ENCODE measurements at places on chromosomes 3 and 15.

GRCh38 chr3:134057006-134057653 lies 27.4 kb upstream of the SLCO2A1 start:
- DNase-seq = no peak

DNA sequence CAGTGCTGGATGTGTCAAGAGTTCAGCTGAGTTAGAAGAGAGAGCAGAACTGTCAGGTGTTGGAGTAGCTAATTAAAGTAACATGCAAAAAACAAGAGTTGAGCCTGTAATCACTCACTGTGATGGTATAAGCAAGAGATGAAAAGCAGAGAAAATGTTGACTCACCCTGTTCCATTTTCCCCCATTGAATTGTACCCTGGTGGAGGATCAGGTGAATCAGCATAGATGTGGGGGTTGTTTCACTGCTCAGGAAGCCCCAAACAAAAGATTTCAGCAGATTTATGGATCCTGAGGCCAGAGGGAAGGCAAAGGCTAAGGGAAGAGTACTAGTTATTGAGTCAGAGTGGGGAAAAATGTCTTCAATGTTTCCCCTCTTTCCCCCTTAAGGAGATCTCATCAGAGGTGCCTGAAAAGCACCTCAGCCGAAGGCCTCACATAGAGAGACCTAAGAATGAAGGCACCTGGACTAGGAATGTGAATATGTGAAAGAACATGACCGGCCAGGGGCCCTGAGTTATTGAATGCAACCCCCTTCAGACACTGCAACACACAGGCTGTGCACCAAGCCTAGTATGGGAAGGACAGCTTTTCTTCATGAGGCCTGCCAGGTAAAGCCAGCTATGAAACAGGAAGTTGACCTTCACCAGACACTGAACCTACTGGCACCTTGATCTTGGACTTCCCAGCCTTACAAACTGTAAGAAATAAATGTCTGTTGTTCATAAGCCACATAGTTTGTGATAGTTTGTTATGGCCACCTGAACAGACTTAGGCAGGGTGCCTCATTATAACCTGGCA lies 90.1 kb downstream of the TMCO5A start:
- no peak for DNase-seq

GRCh38 chr3:105788593-105788992 lies 80.2 kb downstream of the CBLB start:
- DNase-seq = no peak

- no peak for DNase-seq
These were observed 77.1 kb downstream of the SPSB4 start for GRCh38 chr3:141128126-141128777.

DNA sequence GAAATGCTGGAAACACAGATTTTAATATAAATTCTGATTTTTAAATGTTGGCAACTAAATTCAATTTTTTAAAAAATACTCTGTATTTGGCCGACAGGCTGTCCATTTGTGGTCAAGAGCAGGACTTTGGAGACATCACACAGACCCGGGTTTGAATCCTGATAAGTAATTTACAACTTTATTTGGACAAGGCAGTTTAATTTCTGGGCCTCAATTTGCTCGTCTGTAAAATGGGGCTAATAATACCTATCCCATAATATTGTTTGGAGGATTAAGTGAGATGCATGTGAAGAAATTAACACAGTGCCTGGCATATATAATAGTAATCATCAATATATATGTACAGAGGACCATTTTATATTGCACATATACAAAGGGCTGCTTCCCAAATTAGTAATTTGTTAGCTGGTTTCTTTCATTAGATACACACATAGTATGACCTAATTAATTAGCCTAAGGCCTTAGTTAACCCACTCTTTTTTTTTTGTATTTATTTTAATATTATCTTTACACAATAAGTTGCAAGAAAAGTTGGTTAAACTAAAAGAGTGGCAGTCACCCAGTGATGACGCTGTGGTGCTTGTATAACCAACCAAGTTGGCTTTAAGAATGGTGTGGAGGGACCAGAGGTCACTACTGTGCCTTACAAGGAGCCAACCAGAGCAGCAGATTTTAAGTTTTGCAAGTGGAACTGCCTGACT lies 665 bp downstream of the PIGB start:
- no peak for DNase-seq

- DNase-seq = no peak
These were observed 53.0 kb downstream of the CMTM6 start for GRCh38 chr3:32449691-32450090.

- DNase-seq = no peak
These were observed 230.0 kb downstream of the KBTBD8 start for GRCh38 chr3:67228136-67228535.

DNA sequence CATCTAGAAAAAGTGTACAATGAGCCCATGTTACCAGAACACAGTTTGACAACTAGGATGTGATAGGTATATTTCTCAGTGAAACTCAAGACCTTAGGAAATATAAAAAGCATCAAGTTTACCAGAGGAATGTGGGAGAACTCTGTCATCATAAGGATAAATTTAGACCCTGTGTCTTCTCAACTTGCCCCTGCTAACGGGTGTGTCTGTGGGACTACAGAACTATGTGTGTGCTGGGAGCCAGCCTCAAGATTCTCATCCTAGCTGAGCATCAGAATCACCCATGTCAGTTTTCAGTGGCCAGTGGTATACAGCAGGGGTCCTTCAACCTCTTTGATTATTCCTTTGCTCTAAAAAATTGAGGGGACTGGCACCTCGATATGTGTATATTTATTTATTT lies 393.3 kb downstream of the PLCL2 start:
- DNase-seq = no peak

GRCh38 chr15:70459312-70459711 lies 304.0 kb downstream of the UACA start:
- no peak for DNase-seq

- no peak for DNase-seq
These were observed 55.8 kb downstream of the ADCY5 start for GRCh38 chr3:123392871-123393620.

GRCh38 chr15:34755419-34755773 lies 598 bp upstream of the GJD2 start:
- DNase-seq = no peak

- no peak for DNase-seq
These were observed 188.4 kb downstream of the TBC1D5 start for GRCh38 chr3:17554078-17554477.

- DNase-seq = no peak
These were observed 149.8 kb downstream of the SQOR start for GRCh38 chr15:45784656-45785055.

- no peak for DNase-seq
These were observed 139.5 kb upstream of the HACD2 start for GRCh38 chr3:123724306-123724705.

- no peak for DNase-seq
These were observed 46.9 kb downstream of the ADCY5 start for GRCh38 chr3:123401836-123402530.

DNA sequence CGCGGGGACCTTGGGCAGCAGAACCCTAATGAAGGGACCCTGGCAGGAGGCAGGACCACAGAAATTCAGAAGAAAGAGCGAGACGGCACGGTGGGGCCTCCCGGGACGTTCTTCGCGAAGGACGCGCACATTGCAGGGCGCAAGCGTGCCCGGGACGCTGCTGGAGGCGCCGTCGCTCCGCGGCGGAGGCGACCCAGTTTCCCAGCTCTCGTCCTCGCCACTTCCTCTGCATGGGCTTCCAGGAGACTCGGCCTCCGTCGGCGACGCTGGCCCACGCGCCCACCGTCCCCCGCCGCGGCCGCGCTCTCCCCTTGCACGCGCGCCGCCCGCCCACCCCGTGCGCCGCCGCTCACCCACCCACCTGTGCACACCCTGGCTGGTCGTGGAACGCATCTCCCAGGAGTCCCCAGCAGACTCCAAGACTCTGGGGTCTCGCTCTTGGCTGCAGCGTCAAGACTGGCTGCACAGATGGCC lies 31.8 kb upstream of the SMAD3 start:
- DNase-seq = no peak

DNA sequence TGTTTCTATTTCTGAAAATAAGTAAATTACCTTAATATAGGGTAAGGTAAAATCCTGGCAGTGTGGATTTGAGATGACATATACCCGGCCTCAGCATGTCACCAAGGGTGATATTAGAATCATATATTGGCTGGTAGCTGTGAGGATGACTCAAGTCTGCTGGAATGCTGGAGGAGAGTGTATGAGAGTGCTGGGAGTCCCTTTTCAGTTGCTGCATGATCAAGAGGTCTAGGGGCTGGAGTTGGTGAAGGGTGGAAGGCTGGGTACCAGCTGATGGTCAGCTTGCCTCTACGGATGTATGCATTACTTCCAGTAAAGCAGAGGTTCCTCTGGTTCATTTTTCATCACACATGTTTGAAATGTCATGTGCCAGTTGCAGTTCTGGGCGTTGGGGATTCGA lies 40.6 kb downstream of the SLC25A26 start:
- no peak for DNase-seq

DNA sequence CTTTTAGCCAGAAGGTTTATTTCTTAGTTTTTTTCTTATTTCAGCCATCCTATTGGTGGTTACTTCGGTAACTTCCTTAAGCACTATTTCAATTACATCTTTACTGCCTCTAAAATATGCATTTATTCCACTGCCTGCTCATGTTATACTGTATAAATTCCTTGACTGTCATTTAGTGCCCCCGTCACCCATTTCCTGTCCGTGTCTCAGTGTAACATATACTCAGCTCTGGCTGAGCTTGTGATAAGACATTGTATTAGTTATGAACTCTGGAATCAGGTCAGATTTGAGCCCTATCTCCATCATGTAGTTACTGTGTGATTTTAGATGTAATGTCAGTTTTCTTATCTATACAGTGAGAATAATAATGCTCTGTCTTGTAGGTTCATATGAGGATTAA lies 24.2 kb downstream of the PIAS1 start:
- DNase-seq = no peak

DNA sequence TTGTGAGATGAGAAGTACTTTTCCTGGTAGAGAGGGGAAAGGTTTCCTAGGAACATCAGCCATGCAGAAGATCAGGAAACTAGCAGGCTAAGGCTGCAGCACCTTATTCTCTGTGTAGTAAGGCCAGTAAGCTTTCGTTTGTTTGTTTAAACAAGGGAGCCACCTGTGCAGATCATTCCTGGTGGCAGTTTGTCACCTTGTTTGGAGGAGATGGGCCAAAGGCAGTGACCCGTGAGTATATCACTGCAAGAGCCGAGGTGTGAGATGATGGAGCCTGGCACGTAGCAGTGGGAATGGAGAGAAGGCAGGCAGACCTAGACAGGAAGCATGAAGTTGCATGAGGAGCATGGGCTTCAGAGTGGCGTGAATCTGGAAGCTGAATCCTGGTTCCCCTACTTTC lies 19.6 kb downstream of the ATG7 start:
- DNase-seq = no peak

All from CD4-positive, CD25-positive, alpha-beta regulatory T cell (primary cell).